ENCODE measurements at places on chromosomes 2 and 18.

DNA sequence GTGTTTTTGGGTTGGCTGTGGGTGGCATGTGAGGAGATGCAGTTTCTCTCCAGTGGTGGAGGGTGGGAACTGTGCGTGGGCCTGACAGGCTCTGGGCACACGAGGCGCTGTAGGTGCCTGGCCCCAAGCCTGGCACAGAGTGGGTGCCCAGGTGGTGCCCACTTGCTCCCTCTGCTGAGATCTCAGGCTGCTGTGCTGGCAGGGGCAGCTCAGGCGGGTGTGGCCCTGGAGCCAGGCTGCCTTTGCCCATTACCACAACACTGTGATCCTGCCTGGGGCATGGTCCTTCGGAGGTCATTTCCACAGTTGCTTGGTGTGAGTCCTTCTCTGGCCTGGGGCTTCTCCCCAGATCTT, 20.4 kb downstream of the TSHZ1 start:
- DNase-seq = no peak

- no peak for DNase-seq
These were observed 68.6 kb upstream of the PXDN start for GRCh38 chr2:1812926-1813325.

DNA sequence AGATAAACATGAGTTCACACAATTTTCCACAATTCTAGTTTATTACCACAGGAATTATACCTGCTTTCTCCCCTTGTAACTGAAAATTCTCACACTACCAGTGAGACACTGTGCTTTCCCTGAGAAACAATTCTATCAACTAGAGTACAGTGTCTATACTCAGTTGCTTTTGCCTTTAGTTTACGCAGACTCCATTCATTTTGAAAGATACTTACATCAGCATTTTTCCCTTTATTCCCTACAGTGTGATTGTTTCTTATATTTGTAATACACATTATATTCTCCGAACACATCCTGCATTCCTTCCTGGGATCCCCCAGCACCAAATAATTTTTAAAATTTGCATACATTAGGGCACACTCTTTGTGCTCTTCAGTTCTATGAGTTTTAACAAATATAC, 1455.5 kb downstream of the SUCLG1 start:
- DNase-seq = no peak

DNA sequence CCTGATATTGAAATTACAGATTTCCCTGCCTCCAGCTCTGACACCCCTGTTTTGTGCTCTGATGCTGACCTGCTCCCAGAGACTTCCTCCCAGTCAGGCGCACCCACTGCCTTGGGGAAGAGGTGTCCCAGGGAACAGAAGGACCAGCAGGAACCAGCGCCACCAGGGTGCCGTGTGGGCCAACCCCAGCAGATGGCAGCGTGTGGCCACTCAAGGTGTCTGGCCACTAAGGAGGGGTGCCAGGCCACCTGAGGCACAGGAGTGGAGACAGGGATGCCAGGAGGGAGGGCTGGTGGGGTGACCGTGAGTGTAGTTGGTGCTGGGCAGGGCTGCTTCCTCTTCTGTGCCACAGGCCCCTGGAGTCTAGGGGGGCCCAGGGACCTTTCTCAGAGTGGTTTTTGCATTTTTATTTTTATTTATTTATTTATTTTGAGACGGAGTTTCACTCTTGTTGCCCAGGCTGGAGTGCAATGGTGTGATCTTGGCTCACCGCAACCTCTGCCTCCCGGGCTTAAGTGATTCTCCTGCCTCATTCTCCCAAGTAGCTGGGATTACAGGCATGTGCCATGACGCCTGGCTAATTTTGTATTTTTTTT, 56.0 kb downstream of the TEX44 start:
- peak; percentile 63 for DNase-seq

- peak; percentile 57 for DNase-seq
These were observed 182.6 kb upstream of the HAAO start for GRCh38 chr2:42974721-42975717.

DNA sequence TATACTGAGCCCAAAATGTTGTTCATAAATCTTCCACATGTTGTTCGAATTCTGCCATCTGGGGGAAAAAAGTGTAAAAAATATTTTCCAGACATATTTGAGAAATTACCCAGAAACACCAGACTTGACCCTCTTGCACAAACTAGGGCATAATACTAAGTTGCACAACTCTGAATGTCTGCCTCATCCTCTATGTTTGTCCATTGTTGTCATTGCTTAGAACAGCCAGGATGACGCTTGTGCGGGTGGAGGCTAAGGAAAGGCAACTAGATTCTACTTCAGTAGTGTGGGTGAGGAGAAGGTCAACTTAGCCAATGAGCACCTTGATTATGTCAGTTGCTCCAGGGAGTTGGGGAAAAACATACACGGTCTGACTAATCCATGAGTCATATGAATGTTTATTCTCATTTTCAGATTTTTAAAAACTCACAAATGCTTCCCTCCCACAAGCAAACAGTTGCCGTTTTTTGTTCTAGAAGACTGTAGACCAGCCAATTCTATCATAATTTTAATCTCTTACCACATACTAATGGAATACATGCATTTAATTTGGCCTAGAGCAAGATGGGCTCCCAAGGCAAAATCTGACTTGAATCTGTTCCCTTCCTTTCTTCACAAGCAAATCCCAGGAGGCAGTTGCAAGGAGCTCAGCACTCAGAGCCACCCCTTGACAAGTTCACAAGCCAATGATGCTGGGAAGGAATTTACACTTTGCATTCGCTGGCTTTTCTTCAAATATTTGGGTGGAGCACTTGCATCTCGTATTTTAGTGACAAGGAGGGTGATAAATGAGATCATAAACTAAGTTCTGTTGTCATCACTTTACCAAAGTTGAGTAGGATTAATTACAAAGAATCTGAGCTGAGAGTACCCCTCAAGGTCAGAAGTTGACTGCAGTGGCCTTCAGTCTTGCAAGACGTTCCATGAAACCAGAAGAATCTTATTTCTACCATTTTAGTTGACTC, 163.2 kb upstream of the TWIST2 start:
- DNase-seq = no peak

- DNase-seq = no peak
These were observed 402.4 kb downstream of the EPHA4 start for GRCh38 chr2:221169724-221170123.

DNA sequence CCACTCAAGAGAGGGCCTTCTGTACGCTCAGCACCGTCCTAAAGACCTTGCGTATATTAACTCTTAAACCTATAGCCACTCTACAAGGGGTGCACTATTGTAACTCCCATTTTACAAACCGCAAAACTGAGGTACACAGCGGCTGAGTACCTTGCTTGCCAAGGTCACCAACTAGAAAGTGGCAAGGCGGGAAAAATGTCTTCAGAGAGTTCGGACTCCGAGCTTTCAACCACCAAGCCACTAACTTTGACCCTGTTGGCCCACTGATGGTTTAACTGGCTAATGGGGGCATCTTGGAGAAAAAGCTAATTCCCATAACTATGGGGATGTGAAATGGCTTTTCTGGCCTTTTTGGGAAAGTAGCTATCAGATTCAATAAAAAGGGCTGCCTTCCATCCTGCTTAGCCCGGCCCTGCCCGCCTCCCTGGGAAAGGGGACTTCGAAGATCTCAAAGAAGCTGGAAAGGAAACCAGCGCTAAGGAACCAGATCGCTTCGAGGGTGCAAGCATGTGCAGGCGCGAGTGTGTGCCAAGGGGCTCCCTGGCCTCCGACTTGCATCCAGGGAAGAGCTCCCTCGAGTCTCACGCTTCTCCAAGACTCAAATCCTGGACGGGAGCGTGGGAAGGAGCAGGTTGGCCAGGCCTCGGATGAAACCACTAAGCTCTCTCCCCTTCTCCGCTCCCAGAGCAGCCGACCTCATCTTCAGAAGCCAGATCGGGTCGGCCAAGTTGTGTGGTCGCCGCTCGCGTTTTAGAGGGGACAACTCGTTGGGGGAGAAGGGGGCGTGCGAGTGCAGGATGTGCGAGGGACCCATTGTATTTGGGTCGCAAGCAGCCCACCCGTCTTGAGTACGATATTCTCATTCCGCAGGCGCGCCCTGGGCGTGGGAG, 2.2 kb upstream of the SP5 start:
- no peak for DNase-seq

- no peak for DNase-seq
These were observed 41.7 kb downstream of the AKAIN1 start for GRCh38 chr18:5155218-5155906.

DNA sequence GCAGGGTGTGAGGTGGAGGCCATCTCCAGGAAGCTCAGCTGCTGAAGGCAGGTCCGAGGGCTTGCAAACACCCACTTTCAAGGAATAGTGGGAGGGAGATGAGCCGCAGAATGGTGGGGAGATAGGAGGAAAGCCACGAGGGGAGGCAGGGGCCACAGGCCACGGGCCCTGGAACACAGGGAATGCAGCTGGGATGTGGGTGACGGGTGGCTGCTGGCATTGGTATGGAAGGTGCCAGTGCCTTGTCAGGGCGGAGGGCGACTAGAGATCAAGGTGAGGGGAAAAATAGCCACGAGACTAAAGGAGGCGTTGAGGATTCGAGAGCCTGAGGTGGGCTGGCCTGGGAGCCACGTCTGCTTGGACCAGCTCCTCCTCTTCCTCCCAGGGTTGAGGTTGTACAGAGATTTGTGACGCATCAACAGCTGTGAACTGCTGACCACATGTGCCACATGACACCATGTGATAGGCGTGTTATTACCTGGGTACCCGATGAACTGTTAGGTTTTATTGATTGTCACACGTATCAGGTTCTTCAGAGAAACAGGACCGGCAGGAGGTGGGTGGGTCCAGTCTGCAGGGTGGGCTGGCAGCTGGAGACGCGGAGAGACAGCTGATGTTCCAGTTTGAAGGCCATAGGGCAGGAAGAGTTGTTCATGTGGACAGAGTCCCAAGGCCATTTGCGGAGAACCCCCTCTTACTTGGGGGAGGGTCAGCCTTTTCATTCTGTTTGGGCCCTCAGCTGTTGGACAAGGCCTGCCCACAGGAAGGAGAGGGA, 9.9 kb downstream of the IMPA2 start:
- no peak for DNase-seq

GRCh38 chr2:160674146-160674750, 180.6 kb upstream of the RBMS1 start:
- no peak for DNase-seq

DNA sequence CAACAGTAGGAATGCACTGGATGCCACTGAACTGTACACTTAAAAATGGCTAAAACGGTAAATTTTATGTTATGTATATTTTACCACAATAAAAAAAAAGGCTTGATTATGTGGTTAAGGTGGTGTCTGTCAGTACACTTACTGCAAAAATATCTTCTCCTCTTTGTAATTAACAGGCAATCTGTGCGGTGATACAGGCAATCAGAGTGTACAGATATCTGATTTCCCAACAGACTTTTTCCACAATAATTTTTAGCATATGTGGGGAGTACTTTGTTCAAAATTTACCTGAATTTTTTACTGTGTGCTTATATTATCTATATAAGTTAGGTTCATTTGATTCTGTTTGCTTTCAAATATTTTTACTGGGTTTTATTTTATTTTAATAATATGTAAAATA, 175.0 kb upstream of the PGAP1 start:
- no peak for DNase-seq

DNA sequence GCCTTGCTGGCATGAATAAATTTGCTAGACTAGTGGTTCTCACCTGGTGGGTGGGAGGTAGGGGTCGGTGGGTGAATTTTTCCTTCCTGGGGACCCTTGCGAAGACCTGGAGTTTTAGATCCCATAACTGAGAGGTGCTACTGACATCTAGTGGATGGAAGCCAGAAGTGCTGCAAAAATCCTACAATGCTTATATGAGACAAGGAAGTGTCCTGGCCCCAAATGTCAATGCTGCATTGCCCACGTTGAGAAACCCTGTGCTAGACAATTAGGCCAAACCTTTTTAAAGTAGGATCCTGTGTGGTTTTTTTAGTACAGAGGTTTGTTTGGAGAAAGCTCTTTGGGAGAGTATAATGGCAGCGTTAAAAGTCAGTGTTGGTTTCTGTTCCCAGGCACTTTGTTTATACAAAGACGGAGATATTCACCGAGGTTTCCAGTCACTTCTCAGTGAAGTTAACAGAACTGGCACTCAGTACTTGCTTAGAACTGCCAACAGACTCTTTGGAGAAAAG, 9.6 kb downstream of the SERPINB8 start:
- peak; percentile 15 for DNase-seq

DNA sequence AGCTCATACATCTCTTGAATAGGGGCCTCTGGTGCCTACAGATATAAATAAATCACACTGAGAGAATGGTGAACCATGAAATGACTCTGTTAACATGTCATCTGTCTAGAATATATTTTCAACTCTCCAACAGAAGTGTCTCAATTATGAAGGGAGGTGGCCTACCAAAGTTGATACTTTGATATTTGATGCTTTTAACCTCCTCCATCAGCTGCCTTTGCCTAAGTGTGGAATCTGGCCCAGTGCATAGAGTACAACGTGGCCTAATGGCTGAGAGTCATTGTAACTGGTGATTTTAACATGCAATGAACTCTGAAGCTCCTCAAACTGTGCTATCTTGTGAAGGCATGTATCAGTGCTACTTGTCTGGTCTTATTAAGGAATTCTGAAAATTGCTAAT, 93.4 kb downstream of the MYO3B start:
- no peak for DNase-seq

GRCh38 chr18:77899972-77900754, 650.5 kb downstream of the GALR1 start:
- peak; percentile 49 for DNase-seq

GRCh38 chr2:99636144-99637034, 146.6 kb upstream of the REV1 start:
- no peak for DNase-seq

DNA sequence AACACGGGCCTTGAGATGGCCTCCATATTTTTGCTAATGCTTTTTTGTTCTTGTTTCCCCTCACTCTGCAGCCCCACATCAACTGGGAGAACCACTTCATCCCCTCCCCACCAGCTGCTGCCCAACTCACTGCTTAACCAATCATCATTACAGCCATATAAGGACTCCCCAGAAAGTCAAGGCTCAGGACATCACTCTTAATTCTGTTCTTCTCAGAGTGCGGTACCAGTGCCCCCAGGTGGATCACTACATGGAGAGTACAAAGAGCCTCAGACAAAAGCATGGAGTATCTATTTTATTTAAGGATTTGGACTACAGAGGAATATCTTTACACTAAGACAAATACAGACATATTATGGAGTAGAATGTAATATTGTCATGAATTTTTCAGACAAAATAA, 340.6 kb downstream of the PAX3 start:
- DNase-seq = no peak

GRCh38 chr2:98632351-98632750, 24.0 kb downstream of the UNC50 start:
- no peak for DNase-seq

DNA sequence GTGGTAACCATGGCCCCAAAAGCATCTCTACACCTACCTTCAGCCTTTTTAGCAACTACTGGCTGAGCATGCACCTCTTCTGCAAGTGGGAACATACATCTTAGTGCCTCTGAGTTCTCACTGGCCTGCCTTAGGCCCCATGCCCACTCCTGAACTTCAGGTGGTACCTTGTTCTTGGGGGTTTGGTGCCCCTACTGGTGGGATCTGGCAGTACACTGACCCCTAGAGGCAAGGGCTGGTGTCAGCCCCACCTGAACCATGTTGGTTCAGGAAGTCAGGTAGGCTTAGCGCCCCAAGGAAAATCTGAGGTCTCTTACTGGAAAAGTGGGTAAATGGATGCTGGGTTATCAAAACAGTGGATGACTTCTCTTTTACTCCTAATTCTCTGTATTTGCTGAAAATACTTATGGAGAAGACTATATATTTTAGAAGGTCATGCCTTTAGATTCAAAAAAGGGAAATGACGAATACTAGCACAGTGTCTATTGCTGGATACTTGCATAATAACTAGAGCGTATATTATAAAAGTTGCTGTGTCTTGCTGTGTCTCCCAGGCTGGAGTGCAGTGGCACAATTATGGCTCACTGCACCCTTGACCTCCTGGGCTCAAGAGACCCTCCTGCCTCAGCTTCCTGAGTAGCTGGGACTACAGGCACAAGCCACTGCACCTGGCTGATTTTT, 84.6 kb downstream of the RAB31 start:
- DNase-seq = peak; percentile 55
